ENCODE measurements at places on chromosomes 12 and 14.

- no peak for DNase-seq
Observed at GRCh38 chr14:42299692-42300091, 693.0 kb downstream of the LRFN5 start.

DNA sequence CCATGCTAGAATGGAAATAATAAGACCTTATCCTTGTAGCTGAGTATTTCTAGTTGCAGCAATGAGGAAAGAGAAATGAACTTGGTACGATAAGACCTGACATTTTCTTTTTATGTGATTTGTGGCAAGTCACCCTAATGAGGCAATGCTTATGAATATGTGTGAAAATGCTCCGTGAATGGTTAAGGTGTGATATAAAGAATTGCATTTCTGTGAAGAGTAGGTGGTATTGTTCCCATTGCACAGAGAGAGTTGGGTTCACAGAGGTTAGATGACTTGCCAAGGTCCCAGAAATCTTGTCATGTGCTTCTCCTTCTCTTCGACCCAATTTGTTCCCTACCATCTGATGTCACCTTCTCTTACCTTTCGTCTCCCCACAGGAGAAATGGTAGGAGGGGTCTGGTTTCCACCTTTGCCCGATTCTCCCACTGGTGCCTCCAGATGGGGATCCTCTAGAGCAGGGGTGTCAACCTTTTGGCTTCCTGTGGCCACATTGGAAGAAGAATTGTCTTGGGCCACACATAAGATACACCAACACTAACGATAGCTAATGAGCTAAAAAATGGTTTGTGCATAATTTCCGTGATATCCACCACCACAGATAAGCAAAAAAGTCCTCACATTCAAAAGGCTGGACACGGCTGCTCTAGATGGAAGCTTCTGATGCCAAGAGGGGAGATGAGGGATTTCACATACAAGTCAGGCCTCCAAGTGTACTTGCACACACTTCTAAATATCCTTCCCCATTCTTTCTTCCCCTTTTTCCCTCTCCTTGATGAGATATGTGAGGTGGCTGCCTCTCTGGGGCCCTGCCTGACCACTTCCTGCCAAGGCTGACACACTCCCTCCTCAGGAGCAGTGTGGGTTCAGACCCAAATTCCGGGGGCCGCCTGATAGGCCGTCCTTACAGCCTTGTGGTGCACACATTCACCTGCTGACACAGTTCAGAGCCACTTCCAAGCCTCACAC is 96.1 kb downstream of the PLXNC1 start:
- DNase-seq = no peak

DNA sequence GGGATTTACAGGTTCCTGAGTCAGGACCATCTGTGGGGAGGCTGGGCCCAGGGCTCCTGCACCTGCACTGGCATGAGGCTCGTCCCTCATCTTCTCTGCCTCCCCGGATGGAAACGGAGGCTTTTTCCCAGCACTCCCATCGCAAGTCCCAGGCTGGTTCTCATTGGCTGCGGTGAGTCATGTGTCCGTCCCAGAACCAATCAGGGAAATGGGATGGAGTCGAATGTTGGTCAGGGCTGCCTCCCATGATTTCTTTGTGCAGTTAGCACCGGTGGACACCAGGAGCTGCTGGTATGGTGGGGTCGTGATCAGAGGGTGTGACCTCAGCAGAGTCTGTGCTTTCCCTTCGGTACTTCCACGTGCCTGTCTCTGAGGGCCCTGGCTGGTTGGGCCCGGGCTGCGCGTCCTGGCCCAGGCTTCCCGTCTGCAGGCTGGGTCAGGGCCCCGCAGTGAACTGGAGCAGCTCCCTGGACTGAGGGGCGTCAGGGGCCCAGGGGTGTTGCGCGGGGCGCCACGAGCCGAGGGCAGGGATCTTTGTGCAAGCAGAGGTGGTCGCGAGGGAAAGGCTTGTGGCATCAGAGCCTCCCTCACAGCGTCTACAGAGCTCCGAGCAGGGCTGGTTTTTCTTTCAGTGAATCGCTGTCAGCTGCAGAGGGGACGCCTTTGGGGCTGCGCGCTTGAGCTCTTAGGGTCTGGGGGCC is 168.1 kb downstream of the ADGRD1 start:
- no peak for DNase-seq

DNA sequence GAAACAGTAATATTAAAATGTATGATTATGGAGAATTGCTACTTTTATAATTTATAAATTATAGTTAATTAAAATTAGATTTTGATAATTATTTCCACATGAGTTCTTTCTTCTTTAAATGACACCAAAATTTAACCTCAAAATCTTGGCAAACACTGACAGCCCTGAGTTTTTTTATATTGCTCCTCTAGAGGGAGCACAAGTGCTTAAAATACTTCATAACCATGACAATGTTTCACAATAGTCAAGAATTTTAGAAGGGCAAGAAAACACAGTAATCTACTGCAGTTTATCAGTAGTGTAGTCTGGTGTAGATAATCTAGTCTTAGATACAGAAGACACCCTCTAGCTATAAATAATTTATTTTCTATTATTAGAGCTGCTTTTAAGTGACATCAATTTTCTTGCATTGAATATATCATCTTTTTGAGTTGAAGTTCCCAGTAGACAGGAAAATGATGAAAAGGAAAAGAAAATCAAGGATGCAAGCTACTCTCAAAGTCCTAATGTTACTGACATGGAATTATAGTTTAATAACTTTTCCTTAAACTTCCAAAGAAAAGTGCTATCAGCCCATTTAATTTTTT is 14.3 kb upstream of the PTGER2 start:
- no peak for DNase-seq

DNA sequence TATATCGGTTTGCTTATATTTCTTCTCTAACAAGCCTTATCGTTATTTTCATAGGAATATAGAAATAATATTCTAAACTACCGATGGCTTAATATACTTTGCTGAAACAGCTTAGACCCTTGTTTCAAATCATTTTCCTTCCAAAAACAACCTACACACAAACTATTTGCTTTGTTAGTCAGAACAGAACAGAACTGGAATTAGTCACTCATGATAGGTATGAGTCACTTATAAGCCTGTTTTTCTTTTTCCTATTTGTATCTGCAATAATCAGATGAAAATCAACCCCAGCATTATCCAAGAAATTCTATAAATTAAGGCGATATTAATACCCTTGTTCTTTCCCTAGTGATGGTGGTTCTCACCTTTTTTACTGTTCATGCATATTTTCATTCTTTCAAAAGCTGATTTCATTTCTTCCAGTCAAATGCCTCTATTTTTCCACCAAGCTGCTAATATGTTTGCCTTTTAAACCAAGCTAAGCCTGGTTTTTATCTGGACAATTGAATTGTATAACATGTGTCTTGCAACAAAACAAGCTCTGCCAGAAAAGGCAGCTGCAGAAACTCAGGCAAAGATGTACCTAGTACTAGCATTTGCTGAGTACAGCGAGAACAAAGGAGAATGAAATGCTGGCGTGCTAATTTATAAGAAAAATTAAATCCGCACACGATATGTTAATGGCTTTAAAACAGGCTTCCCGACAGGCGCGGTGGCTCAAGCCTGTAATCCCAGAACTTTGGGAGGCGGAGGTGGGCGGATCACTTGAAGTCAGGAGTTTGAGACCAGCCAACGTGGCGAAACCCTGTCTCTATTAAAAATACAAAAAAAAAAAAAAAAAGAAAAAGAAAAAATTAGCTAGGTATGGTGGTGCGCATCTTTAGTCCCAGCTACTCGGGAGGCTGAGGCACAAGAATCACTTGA is 1418.2 kb downstream of the AACS start:
- DNase-seq = peak; percentile 61

- DNase-seq = no peak
Observed at GRCh38 chr12:70508178-70508577, 129.1 kb downstream of the PTPRB start.

Data from foreskin fibroblast (primary cell).